Stimulated activated CD8-positive, alpha-beta memory T cell treated with anti-CD3 and anti-CD28 coated beads, Interleukin-4, amount 100 ng/mL, for 1 hour (primary cell): ENCODE measurements at places on chromosomes 1 and 21.

DNA sequence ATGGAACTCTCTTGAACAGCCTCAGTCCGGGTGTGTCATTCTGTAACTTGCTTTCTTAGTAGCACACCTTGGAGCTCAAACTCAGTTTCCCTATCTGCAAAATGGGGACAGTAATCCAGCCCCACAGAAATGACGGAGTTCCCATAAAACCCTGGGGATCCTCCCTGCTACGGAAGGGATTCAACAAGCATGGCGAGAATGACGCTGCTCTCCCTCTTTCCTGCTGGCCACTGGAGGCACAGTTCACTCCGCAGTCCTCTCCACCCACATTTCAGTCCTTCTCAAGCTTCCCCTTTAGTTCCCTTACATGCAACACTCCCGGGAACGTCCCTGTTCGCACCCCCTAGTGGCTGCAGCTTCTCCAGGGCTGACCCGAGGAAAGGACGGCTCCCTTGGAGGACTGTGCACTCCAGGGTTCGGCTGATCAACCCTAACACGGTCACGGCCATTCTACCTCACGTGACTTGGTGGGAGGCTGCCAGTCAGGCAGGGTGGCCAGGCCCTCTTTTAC is 20.6 kb downstream of the RUNX3 start:
- DNase-seq = no peak

GRCh38 chr1:59025898-59026426 is 242.1 kb upstream of the JUN start:
- no peak for DNase-seq

- DNase-seq = no peak
Measured at GRCh38 chr1:215146240-215146975, 63.9 kb downstream of the KCNK2 start.

GRCh38 chr1:204161609-204162493 is 4.3 kb downstream of the REN start:
- DNase-seq = no peak
